NCI-H187 treated with DMSO at 0.1 percent for 48 hours (cell line): ENCODE measurements at places on chromosomes 12 and 14.

GRCh38 chr12:90938451-90938850 lies 16.5 kb downstream of the CCER1 start:
- no peak for DNase-seq

GRCh38 chr14:23544511-23545447 lies 6.8 kb downstream of the ZFHX2 start:
- DNase-seq = peak; percentile 81

DNA sequence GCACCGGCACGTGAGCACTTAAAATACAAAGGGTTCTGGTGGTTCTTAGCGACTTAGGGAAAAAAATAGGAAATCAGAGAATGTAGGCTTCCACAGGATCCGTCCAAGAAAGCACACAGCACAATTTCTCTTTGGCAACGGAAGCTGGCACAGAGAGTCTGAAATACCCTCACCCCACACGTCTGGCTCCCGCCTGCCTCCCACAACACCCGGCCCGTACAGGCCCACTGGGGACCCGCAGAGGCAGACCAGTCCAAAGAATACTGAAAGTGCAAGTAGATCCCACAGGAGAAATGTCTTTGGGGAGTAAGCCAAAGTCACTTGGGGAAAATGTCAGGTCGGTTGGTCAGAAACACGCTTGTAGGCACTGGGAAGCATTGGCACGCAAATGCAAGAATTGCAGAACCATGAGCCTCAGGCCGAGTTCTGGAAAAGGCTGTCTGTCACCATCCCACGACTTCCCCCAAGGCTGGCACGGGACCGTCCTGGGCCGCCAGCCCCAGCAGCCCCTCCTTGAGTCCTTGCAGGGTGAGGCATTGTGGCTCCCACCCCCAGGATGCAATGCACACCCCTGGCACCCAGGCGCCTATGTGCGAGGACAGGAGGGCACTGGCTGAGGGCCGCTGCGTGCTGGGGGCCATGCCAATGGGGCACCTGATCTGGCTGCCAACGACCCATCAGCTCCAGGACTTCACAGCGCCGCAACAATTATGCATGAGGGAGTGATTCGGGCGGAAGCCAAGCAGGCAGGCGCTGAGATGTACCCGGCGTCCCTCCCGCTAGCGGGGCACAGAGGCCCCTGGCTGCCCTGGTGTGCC lies 29.7 kb downstream of the CHGA start:
- no peak for DNase-seq

DNA sequence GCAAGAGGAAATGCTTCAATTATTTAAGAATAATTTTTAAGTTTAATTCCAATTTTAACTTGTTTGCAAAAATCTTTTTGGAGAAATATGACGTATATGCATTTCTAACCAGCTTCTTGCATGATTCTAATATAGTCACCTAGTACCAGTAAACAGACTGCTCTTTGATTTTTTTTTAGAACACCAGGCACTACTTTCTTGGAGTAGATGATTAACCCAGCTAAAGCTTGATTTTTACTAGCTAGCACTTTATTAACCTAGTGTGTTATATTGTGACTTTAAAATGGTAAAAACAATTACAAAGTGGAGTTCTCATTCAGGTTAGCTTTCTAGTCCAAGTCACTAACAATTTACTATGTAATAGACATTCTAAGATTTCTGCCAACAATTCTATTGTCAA lies 32.6 kb upstream of the FGD4 start:
- DNase-seq = no peak

- DNase-seq = no peak
Observed at GRCh38 chr12:12716151-12716792, 896 bp upstream of the CDKN1B start.

- DNase-seq = no peak
Observed at GRCh38 chr12:113088971-113089756, 32.6 kb downstream of the DTX1 start.

- DNase-seq = no peak
Observed at GRCh38 chr12:57372233-57372632, 58.6 kb downstream of the R3HDM2 start.

DNA sequence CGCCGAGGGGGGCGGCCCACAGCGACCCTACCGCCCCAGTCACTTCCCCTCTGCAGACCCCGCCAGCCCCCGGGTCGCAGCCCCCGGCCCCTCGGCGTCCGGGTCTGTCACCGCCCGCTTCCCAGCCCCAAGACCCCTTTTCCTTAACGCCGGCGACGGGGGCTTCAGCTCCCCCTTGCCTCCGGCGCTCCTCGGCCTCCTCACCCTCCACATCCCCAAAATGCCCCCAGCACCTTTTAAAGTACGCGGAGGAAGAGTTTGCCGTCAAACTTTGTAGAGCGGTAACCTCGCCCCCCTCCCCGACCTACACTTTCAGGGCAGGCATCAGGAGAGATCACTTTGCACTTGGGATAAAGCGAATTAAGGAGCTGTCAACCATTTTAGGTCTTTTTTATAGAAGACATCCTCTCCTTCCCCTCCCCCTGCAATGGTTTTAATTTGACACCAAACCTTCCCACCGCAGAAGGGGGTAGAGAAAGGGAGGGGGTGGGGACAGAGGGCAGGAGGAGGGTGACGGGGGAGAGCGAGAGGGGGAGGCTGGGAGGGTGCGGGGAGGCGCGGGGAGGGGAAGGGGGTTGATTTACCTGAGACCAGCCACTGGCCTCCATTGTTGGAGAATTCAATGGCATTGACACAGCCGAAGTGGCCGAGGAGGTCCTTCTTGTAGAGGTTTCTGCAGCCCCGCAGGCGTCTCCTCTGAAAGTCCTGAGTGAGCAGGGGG lies 578 bp downstream of the DCAF5 start:
- DNase-seq = no peak

DNA sequence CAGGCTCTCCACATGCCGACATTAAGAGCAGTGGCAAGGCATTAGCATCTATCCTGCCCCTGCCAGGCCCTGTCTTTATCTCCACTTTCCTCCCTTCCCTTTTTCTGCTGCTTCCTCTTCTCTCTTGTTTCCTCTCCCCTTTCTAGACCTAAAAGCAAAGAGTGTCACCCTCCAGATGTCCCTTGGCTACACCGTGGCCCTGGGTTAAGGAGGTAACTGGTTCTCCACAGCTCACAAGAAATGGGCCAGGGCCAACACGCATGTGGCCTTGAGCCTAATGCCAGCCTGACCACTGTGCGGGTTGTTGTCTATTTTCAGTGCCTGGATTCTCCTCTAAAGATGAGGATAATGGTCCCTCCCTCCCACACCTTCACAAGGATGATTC lies 41.7 kb upstream of the DDX11 start:
- no peak for DNase-seq

DNA sequence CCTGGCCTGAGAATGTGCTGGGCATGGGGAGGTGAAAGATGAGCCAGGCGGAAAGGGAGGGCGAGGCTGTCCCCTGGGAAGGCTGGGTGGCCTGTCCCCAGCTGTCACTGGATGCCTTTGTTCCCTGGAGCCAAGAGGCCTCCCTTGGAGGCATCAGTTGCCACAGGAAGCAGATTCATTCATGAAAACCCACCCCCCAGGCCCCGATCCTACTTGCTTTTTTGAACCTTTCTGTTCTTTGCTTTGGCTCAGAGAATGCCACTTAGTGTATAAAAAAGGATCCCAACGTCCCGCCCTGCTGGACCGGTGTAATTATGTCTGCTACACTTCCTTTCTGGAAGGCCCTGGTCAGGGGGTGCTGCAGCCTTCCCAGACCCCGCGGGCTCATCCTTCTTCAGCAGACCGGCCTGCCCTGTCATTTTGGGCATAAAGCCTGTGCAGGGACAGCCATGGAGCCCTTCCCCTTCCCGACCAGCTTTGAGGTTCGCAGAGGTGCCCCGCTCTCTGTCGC lies 220.2 kb downstream of the SLC41A2 start:
- no peak for DNase-seq

DNA sequence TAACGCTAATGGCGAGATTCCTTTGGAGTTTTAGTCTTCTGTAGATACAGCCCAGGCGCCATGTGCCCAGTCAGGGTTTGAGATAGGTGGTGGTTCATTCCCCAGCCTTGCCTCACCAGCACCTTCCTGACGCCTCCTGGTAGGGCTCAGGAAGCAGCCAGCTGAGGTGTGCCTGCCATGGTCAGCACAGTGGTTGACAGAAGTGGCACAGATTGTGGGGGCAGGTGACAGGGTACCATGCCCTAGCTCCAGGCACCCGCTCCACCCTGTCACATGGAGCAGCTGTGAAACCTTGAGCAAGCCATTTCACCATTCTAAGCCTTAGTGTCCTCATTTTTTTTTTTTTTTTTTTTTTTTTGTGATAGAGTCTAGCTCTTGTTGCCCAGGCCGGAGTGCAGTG lies 45.6 kb downstream of the EVL start:
- no peak for DNase-seq

DNA sequence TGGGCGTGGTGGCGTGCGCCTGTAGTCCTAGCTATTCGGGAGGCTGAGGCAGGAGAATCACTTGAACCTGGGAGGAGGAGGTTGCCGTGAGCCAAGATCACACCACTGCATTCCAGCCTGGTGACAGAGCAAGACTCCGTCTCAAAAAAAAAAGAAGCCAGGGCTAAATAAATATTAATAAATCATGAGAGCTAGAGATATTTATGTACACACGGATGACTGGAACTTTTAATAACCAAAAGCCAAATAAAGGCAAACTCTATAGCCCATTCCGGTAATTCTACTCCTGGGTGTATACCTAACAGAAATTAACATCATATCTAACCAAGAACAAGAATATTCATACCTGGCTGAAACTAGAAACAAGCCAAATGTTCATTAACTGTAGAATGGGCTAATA lies 7.7 kb upstream of the TRAFD1 start:
- no peak for DNase-seq

- no peak for DNase-seq
Observed at GRCh38 chr12:130154276-130155070, 7.8 kb upstream of the FZD10 start.

DNA sequence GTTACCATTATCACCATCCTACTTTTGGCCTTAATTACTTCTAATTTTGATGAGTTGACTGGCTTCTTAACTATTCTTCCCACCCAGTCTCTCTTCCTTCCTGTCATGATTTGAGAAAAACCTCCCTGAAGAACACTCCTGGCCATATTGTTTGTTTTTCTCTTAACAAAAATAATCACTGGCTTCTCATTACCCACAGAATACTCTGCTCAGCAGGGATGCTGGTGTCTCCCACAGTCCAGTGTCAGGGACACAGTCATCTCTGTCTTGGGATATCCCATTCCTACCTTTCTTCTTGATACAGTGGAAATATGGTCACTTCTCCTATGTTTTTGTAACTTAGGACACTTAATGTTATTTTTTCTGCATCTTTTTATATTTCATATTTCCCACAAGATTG lies 103.7 kb downstream of the SRGAP1 start:
- no peak for DNase-seq

DNA sequence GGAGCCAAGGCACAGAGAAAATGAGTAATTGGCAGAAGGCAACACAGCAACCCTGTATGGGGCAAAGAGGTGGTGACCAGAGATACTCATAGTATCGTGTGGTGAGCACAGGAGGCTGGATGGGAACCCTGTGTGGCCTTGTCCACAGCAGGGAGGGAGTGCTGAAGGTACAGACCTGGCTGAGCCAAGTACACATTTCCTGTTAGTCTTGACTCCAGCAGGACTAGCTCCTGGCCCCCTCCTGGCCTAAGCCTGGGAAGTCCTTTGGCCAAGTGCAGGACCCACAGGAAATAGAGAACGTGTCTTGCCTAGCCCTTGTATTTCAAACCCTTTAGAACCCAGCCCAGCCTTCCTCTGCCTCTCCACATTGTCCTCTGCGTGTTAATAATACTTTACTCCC lies 289.8 kb upstream of the PWP1 start:
- peak; percentile 21 for DNase-seq

- no peak for DNase-seq
Observed at GRCh38 chr14:92740440-92740839, 8.0 kb downstream of the LGMN start.

GRCh38 chr14:52043690-52044089 lies 25.2 kb downstream of the NID2 start:
- DNase-seq = no peak

DNA sequence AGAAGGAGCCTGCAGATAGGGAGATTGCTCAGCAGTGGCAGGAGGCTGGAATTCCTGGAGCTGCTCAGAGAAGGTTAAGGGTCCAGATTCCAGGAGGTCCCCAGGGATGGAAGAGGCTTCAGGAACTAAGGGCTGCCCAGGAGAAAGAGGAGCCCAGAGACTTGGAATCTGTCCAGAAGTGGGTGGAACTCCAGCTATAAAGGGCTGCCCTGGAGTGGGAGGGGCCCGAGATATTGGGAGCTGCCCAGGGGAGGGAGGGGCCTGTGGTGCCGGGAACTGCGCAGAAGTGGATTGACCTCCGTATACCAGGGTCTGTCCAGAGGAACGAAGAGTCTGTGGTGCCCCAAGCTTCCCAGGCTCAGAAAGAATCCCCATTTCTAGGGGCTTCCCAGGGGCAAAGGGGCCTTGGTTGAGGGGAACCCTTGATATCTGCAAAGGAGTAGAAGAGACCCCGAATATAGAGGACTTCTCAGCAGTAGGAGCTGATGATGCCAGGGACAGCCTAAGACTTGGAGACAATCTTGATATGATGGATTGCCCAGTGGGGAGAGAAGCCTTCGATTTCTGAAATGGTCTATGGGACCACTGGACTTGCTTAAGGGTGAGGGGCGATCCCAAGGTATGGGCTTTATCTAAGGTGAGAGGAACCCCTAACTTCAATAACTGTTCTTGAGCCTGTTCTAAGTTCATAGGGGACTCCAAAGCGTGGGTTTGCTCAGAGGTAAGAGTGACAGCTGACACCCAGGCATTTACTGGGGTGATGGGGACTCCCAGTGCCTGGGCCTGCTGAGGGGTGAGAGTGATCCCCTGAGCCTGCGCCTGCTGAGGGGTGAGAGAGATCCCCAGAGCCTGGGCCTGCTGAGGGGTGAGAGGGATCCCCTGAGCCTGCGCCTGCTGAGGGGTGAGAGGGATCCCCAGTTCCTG lies 45.0 kb downstream of the FAM186A start:
- no peak for DNase-seq

DNA sequence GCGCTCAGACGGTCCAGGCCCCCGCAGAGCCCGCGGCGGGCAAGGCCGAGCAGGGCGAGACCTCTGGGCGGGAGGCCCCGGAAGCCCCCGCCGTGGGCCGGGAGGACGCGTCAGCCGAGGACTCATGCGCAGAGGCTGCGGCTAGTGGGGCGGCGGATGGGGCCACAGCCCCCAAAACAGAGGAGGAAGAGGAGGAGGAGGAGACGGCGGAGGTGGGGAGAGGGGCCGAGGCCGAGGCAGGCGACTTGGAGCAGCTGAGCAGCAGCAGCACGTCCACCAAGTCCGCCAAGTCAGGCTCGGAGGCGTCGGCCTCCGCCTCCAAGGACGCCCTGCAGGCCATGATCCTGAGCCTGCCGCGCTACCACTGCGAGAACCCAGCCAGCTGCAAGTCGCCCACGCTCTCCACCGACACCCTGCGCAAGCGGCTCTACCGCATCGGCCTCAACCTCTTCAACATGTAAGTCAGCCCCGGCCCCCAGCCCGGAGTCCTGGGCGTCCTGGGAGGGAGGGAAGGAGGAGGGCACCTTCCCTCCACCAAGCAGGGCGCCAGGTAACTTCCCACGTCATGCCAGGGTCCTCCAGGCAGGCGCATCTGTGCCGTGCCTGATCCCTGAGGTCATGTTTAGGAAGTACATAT lies 72.4 kb downstream of the IQSEC3 start:
- no peak for DNase-seq

- DNase-seq = no peak
Observed at GRCh38 chr12:81558031-81558430, 201.1 kb downstream of the PPFIA2 start.
